ENCODE measurements at places on chromosomes 12 and 14. TPM values are rescaled to one million over a fixed set of nuclear protein-coding genes. Genes with fewer than 3 reads are reported as not detected.

The CLEC4C gene
- 0.13 TPM for polyA plus RNA-seq

The PABPN1 gene
- polyA plus RNA-seq: 331 TPM

DNA sequence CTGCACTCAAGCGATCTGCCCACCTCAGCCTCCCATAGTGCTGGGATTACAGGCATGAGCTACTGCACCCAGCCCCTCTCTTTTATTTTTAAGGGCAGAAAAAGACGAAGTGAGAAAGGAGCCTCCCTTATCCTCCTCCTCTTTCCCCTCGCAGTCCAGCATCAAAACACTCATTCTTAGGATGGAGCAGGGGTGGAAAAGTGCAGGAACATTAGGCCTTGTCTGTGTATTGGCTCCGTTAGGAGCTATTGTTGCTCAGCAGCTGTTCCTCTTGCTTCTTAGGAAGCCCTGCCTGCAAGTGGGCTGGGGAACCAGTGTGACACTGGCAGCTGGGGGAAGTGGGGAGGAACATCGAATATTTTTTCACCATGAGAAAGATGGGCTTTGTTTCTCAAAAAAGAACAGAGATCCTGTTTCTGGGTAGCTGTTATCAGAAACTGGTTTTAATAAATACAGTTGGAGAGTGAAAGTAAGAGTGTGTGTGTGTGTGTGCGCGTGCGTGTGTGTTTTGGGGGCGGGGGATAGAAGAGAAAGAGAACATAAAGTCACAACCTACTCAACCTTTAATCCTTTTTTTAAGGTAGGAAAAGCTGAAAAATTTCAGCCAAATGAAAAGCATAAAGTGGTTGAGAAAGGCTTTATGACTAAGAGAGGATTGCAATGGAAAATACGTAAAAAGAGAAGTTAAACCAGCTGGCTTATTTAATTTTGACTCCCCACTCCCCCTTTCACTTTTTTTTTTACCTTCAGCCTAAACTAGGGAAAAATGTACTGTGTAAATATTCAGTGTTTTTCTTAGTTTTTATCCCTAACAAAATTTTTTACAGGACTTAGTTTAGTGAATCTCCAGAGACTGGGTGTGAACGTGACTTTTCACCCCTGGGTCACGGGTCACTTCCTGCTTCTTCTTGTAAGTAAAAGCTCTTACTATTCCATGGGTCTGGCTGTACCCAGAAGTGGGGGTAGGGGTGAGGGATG is 197.2 kb upstream of the PLEKHG7 start:
- DNase-seq: no peak

GRCh38 chr12:28313631-28314030 is 123.4 kb downstream of the CCDC91 start:
- no peak for DNase-seq

GRCh38 chr14:34426313-34427295 is 35.4 kb downstream of the SPTSSA start:
- no peak for DNase-seq

- no peak for DNase-seq
These were observed 257.4 kb upstream of the ATP2B1 start for GRCh38 chr12:89965993-89966392.

GRCh38 chr12:57272337-57273151 is 21.6 kb upstream of the STAC3 start:
- DNase-seq: no peak

DNA sequence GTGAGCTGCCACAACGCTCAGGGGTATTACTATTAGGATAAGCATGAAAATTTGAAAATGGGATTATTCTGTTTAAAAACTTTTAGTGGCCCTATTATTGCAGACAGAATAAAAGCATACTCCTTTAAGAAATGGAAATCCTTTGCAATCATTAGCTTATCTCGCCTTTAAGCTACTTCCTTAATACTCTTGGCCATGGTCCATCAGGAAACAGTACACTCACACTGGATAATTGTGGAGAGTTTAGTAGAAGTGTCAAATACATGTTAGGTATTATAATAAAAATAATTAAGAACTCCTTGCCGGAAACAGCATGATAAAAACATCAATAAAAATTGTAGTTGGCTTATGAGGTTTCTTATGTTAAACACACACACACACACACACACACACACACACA is 100.4 kb upstream of the PPFIA2 start:
- DNase-seq: no peak
